Erythroblast (primary cell): ENCODE measurements at places on chromosomes 2 and 18.

GRCh38 chr2:174738841-174739240, 25.4 kb downstream of the CHRNA1 start:
- no peak for DNase-seq

DNA sequence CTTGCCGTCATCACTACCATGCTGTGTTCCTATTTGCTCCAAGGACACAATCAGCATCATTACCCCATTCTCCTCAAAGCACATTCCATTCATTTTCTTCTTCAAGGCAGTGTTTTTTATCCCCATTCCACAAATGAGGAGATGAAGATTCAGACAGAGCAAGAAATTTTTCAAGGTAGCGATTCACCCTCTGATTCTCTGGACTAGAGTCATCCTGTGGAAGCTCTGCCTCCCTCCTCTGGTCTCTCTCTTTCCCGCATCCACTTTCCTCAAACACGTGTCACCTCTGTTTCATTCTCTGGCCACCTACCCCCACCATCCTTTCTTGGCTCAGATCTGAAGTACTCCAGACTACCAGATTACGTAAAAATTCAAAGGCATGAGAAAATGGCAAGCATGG, 297.9 kb downstream of the SOX11 start:
- DNase-seq: no peak

DNA sequence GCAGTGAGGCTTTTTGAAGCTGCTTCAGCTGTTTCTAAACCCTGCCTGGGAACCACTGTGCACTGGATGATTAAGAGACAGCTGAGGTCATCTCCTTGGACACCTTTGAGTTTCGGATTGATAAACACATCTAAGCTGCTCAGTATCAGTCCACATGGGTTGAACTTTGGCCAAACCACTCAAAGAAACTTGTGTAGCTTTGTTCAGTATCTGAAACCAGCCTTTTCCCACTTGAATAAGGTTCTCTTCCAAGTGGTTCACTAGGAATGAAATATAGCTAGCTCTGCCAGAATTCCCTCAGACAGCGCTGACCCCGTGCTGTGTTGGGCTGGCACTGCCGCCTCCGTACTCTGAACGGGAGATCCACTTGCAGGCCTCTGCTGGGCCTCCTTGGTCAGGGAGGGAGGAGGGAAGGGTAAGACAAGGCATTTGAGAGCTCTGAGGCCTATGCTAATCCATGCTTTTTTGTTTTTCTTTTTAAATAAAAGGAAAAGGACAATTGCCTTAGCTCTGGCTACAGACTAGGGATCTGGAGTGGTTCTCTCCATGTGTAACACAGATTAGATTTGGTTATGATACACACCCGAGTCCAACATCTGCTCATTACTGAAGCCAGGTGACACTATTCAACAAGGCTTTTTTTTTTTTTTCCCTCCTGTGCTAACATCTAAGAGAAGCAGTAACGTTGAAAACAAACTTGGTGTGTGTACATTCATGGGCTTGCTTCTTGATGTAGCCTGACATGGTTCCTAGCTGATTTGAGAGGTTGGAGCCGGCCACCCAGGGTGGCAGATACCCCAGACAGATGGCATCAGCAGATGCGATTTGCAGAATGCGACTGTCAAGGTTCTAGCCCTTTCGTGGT, 67.7 kb downstream of the NCK2 start:
- peak; percentile 47 for DNase-seq

DNA sequence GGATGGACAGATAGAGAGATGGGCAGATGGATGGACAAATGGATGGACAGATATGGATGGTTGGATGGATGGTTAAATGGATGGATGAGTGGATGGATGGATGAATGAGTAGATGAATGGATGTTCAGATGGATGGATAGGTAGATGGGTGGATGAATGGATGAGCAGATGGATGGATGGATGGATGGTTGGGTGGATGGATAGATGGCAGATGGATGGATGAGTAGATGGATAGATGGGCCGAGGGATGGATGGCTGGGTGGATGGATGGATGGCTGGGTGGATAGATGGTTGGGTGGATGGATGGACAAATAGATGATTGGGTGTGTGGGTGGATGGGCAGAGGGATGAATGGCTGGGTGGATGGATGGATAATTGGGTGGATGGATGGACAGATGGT, 98.9 kb upstream of the OTOS start:
- no peak for DNase-seq

DNA sequence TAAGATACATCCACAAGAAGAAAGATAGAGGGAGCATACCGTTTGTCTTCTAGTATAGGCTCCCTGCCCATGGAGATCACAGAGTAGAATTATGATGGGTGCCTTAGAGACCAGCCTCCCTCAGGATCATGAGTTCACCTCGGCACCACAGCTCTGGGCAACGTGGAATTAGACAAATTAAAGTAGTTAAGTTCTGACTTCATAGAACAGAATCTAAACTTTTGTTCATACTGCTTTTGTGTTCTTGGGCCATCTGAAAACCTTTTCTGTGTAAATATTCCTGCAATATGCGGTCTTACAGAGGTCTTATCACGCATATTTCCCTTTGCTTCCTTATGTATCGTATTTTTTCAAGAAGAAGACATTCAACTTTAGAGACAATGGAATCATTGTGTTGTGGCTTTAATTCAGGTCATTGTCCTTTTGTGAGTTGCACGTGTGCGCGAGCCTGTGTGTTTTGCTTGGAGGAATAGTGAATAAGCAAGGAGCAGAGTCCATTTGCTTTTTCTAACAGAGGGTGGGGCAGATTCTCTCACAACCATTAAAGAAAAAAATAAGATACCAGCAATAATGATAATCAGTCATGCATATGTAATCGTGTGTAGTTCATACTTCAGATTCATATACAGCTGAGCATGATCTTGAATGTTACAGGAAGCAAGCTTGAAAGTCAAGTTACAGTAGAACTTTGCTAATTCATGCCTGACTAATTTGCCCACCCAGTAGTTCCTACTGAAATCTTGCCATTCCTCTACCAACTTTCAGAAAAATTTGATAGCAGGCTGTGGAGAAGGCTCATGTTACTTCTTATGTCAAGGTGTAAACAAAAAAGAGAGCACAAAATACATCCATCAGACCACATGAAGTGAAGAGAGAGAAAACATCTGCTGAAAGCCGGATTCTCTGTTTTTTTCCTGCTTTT, 243.6 kb downstream of the NEDD4L start:
- no peak for DNase-seq

GRCh38 chr2:112825706-112826105, 10.9 kb downstream of the IL1B start:
- DNase-seq: no peak

GRCh38 chr18:79684787-79685186, 5.2 kb downstream of the CTDP1 start:
- DNase-seq: no peak

DNA sequence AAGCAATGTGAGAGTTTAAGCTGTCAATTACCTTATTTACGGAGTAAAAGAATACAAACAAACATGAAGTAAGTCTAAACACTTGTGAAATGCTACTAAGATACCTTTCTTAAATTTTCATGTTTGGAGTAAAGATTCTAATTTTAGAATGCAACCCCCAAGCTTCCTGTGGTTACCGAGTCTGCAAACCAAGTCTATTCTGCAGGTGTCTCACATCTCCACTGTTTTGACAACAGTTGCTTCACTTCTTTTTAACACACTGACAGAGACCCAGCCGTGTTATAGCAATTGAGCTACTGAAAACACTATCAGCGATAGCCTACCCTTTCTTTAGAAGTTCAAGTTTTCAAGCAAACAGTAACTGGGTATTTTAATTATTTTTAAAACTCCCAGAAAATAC, 608.3 kb downstream of the ERBB4 start:
- no peak for DNase-seq

DNA sequence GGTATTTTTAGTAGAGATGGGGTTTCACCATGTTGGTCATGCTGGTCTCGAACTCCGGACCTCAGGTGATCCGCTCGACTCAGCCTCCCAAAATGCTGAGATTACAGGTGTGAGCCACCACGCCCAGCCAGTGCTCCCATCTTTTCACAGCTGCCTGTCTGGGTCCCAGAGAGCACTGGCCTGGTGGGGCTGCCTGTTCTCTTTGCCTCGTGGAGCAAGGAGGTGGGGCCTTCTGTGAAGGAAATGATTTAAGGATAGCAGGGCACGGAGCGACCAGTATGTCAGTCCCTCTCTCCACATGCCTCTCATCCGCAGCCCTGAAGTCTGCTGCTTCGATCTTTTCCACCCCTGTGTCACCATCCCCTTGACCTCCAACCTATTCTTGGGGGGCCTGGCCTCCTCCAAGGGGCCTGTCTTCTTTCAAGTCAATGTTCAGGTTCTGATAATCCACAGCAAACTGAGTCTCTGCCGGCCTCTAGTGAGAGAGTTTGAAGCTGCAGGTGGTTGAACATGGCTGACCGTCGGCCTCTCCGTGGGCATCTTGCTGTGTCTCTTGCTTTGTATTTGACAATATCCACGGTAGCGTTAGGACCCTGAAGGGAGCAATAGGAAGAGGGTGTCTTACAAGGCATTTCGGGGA, 28.2 kb upstream of the GIGYF2 start:
- DNase-seq: no peak

DNA sequence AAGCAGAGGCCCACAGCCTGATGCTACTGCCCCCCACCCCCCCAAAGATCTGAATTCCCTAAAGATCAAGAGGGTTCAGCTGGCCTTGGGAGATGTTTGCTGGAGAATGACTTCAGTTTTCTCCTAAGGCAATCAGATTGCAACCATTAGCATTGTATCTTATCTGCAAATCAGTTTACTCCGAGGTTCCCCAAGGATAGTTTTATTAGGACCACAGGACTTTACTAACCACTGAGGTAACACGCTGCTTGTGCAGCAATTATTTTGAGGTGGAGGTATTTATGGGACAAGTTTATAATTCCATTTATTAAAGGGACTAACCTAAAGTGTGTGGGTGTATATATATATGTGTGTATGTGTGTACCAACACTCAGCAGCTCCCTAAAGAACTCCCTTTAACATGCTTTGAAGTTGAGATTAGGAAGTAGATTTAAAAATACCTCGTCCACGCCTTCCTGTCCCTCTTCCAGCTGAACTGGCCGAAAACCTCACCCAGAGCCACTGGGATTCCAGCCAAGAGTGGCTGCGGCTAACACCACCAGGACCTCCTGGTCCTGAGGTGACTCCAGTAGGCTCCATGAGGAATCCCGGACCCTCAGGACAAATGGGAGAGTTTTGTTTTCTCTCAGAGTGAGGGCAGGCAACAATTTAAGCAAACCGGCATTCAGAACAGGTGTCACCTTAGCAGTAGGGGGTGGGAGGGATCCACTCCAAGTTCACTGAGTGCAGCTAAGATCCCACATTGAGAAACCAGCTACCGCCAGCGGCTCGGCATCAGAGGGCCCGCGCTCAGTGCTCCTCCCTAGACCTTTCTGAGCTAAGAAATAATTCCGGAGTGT, 3.0 kb upstream of the DLX1 start:
- peak; percentile 35 for DNase-seq

DNA sequence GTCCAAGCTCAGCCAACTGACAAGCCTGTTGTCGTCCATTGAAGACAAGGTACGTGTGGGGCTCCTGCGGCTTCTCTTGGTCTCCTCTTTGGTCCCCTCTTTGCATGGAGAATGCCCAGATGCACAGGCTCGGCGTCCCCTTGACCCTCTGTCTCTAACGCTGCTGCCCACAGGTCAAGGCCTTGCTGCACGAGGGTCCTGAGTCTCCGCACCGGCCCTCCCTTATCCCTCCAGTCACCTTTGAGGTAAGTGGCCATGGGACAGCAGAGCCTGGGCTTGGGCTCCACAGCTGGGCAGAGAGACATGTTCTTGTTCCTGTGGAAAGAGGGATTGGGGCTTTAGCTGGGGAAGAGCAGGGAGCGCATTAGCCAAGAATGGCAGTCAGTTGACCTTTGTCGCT, 86.1 kb downstream of the INPP5D start:
- no peak for DNase-seq

DNA sequence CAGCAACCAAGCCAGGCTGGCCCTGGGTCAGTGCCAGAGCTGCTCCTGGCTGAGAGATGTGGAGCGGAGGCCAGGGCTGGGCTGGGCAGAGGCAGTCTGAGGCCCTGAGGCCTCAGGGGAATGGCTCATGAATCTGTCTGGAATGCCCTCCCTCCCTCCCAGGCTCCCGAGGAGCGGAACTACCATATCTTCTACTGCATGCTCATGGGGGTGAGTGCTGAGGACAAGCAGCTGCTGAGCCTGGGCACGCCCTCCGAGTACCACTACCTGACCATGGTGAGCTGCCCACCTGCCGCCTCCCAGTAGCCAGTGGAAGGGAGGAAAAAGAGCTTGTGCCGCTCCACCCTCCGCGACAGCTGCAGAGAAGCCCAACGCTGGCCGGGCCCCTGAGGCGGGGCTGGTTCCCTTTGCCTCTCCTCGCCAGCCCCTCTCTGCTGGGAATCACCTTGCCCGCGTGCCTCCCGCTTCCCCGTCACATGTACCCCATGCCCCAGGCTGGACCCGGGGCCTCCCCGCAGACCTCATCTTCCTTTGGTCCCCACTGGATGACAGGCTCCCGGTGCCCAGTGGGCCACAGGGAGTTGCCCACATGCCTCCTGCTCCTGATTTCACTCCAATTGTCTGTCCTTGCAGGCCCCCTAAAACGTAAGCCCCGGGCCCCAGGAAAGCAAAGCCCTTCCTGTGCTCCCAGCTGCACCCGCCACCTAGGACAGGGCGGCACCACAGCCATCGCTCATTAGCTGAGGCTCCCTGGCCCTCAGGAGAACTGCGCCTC, 41.1 kb downstream of the MYO7B start:
- no peak for DNase-seq

DNA sequence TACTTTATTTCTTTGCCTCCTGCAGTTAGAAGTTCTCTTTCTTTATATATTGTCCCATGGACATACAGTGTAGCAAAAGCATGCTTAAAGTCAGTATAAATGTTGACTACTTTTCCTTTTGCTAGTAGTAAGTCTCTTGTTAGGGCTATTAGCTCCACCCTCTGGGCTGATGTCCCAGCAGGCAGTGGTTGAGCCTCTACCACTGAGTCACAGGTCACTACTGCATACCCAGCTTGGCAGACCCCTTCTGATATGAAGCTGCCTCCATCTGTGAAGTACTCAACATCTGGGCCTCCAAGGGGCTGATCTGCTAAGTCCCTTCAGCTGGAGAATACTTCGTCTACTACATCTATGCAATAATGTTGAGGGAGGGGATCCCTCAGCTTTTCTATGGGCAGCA, 61.0 kb upstream of the SLC35G4 start:
- DNase-seq: no peak

- no peak for DNase-seq
These were observed 98.9 kb upstream of the ODC1 start for GRCh38 chr2:10546975-10547391.

GRCh38 chr2:197937814-197938213, 133.4 kb downstream of the PLCL1 start:
- no peak for DNase-seq
